Activated CD4-positive, alpha-beta T cell treated with anti-CD3 and anti-CD28 coated beads for 36 hours (primary cell): ENCODE measurements at places on chromosomes 1 and 21. TPM values are rescaled to one million over a fixed set of nuclear protein-coding genes. Genes with fewer than 3 reads are reported as not detected.

The TCHHL1 gene
- not detected for total RNA-seq

The ECM1 gene
- 1.2 TPM for total RNA-seq

The DNAJC11 gene
- total RNA-seq: 53.2 TPM

The PGLYRP3 gene
- not detected for total RNA-seq

The DPT gene
- total RNA-seq: not detected

The CFAP107 gene
- total RNA-seq: not detected

The LRRC38 gene
- total RNA-seq: not detected

The LCE3D gene
- not detected for total RNA-seq

The ATAD3C gene
- 0.39 TPM for total RNA-seq
